ENCODE measurements at places on chromosomes 6 and 20.
A peak's percentile ranks its signal among the peaks of the same experiment; 100 is the strongest.

DNA sequence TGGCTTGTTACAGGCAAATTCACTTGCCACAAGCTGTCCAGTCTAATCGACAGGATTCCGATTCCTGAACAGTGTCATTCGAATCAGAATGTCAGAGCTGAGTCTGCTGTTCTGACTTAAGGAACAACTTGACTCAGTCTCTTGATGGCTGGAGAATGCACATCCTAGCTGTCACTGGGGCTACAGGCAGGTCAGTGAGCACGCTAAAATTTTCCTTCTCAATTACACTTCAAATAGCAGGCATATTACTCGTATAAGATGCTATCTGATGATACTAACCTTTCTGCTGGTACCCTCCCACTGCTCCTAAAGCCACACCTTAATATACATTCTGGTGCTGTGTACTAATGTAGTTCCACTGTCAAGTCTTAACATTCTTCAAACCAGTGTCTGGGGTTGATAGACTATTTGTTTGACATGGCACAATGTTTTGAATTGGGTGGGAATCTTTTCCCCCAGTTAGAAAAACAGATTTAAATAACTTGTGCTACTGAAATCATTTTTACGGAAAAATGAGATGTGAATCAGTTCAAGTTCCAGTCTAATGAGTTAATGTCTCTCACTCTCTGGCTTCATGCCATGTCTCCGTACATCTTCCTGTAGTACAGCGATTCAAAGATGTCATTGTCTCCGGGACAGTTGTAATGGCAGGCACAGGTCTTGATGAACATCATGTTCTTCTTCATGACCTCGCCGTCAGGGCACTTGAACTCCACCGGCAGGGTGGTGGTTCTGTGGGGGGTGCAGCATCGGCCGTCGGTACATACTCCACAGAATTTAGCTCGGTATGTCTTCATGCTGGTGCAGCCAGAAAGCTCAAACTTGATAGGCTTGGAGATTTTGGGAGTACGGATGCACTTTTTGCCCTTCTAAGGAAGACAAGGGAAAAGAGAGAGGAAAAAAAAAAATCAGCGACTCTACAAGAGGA is 2.2 kb downstream of the CCN2 start:
- DNase-seq, result no peak
- H3K27ac ChIP-seq, result peak overlapping the region; percentile 77
- no peaks in the 10 kb centered on the region for H3K36me3 ChIP-seq
- H3K4me3 ChIP-seq, result peak overlapping the region; percentile 51
- no peaks in the 10 kb centered on the region for H3K4me1 ChIP-seq
- no peaks in the 10 kb centered on the region for H3K27me3 ChIP-seq

GRCh38 chr6:38554700-38555413 is 84.9 kb downstream of the BTBD9 start:
- H3K27me3 ChIP-seq, result no peaks in the 10 kb centered on the region
- H3K4me3 ChIP-seq, result no peak overlapping the region
- no peaks in the 10 kb centered on the region for H3K36me3 ChIP-seq
- H3K4me1 ChIP-seq, result no peaks in the 10 kb centered on the region
- DNase-seq, result no peak

- H3K27ac ChIP-seq, result no peak overlapping the region
- H3K27me3 ChIP-seq, result no peaks in the 10 kb centered on the region
- no peaks in the 10 kb centered on the region for H3K36me3 ChIP-seq
- no peaks in the 10 kb centered on the region for H3K4me1 ChIP-seq
- DNase-seq, result no peak
- no peak overlapping the region for H3K4me3 ChIP-seq
These were observed 67.5 kb upstream of the GTSF1L start for GRCh38 chr20:43794326-43794725.

DNA sequence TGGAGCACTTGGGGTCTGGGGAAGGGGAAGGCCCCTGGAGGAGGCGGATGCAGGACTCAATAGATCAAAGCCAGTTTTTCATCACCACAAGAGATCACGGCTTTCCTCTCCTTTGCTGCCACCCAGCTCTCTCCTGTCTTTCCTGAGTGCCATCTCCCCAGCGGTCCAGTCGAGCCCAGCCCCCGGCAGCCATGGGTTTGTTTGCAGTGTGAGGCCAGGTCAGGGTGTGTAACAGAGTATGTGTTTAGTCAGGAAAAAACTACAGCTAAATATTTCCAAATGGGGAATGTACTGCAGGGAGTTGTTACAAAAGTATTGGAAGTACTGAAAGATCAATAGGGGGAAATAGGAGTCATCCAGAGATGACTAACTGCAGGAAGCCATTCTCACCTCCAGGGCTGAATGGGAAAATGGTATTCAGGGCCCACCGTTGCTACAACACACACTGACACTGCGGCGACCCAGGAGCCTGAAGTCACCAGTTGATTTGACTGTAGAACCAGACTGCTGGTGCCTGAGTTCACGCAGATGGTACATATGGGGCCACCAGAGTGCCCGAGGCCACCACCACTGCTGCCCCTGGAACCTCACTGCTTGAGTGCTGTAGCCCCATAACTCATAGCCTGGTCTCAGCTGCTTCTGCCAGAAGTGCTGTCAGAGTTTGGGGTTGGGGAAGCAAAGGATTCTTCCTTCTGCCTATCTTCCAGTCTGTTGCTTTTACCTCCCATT is 23.6 kb upstream of the FANCE start:
- DNase-seq, result no peak
- no peaks in the 10 kb centered on the region for H3K4me1 ChIP-seq
- H3K36me3 ChIP-seq, result no peaks in the 10 kb centered on the region
- H3K4me3 ChIP-seq, result no peak overlapping the region
- H3K27ac ChIP-seq, result no peak overlapping the region

DNA sequence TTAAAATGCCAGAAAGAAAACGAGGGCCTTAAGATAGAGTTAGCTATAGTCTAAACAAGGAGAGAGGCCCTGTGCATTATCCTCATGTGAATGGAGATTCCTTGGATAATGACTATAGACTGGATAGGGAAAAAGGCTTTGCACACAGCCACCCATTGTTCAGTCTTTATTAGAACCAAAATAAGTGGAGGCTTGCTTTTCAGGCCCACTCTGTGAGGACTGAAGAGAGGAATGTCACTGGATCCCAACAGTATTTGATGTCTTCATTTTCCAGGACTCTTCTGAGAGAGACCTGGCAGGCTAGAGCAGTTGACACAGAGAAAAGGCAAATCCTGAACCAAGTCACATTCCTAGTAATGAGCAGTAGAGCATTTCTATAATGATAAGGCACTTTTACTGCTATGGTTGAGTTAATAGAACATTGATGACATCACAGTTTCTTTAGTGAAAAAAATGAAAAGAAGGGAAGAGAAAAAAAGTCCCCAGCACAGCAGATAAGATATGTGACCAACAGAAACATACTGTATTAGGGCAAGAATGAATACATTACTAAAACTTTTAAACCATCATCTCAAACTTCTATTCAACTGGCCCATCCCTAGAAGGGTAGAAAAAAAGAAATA is 315.1 kb downstream of the EPHA7 start:
- no peaks in the 10 kb centered on the region for H3K4me1 ChIP-seq
- H3K36me3 ChIP-seq, result no peaks in the 10 kb centered on the region
- H3K27me3 ChIP-seq, result no peaks in the 10 kb centered on the region
- H3K27ac ChIP-seq, result no peak overlapping the region
- DNase-seq, result no peak

DNA sequence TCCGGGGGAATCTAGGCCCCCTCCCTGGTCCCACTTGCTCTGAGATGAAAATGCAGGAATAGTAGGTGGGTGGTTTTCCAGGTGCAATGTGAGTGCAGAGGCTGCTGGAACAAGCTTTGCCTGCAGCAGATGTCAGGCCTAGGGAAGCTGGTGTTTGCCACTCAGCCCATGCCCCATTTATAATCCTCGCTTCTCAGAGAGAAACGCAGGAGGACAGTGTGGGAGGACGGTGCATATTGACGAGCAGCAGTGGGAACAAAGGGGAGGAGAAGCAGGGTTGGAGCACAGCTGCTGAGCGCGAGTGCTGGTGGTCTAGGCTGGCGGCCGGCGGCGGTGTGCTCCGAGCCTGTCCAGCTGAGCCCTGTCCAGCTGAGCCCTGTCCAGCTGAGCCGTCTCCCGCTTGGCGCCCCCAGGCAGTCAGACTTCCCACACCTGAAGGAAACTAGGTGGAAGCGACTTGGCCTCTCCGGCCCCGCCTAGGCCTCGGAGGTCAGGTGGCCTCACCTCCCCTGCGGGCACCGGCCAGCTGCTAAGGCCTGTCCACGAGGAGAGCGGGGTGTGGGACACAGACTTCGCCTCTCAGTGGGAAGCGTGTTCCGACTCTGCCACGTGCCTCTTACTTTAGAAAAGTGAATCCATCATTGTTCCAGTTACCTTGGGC is 49.7 kb upstream of the FRMD1 start:
- no peaks in the 10 kb centered on the region for H3K4me1 ChIP-seq
- no peak for DNase-seq
- no peaks in the 10 kb centered on the region for H3K27me3 ChIP-seq
- H3K27ac ChIP-seq, result no peak overlapping the region
- no peak overlapping the region for H3K4me3 ChIP-seq
- no peaks in the 10 kb centered on the region for H3K36me3 ChIP-seq

DNA sequence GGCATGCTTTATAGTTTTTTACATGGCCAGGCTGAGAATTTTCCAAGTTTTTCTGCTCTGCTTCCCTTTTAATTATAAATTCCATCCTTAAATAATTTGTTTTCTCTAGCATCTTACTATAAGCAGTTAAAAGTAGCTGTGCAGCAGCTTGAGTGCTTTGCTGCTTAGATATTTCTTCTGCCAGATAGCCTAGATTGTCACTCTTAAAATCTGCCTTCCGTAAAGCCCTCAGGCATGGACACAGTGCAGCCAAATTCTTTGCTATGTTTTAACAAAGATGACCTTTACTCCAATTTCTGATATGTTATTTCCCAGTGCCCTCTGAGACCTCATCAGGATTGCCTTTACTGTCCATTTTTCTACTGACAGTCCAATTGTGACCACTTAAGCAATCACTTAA is 92.6 kb upstream of the SGK1 start:
- no peaks in the 10 kb centered on the region for H3K4me1 ChIP-seq
- no peaks in the 10 kb centered on the region for H3K36me3 ChIP-seq
- DNase-seq, result no peak
- no peak overlapping the region for H3K27ac ChIP-seq

DNA sequence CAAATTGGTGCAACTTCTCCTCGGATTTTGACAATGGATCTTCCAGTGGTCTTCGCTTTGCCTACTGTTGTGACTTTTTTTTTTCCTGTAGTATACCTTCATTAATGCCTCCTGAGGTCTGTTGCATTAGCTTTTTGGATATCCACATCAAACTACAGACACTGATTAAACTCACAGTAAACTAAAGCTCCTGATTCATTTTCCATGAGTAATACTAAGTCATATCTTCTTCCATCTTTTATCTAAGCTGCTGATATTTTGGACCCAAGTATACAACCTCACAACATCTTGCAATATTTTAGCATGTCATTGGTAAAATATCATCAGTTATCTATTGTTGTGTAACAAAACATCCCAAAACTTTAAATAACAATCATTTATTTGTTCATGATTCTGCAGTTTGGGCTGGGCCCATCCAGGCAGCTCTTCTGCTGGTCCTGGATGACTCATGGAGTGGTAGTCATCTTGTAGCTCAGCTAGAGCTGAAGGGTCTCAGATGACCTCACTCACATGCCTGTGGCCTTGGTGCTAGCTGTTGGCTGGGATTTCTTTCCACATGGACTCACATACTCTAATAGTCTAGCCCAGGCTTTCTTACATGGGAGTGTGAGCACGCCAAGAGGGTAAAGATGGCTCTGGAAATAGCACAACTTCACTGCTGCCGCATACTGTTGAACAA is 78.3 kb upstream of the SRSF6 start:
- H3K36me3 ChIP-seq, result no peaks in the 10 kb centered on the region
- no peak for DNase-seq
- no peak overlapping the region for H3K27ac ChIP-seq
- no peak overlapping the region for H3K4me3 ChIP-seq
- no peaks in the 10 kb centered on the region for H3K4me1 ChIP-seq

DNA sequence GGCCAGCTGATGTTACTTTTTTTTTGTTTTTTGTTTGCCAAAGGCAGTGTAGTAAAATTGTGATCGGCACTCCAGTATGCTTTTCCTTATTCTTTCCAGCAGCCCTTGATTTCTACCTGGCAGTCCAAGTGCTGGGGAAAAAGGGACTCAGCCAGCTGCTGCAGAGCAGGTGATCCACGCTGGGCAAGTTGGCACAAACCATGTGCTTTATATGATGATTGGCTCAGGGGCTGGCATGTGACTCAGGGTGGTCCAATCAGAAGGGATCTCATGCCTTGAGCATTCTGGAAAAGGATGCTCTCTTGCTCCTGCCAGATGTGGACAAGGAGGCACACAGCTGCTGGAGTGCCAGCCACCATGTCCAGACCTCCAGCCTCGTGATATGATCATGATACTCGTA is 54.5 kb downstream of the SULF2 start:
- no peaks in the 10 kb centered on the region for H3K36me3 ChIP-seq
- no peak for DNase-seq
- no peaks in the 10 kb centered on the region for H3K4me1 ChIP-seq
- H3K27ac ChIP-seq, result no peak overlapping the region
- no peaks in the 10 kb centered on the region for H3K27me3 ChIP-seq

- DNase-seq, result peak; percentile 33
- no peaks in the 10 kb centered on the region for H3K27me3 ChIP-seq
- H3K27ac ChIP-seq, result peak within 1 kb of the TSS; percentile 75
- H3K4me3 ChIP-seq, result peak within 1 kb of the TSS; percentile 56
- H3K36me3 ChIP-seq, result no peaks in the 10 kb centered on the region
- no peaks in the 10 kb centered on the region for H3K4me1 ChIP-seq
These were observed at the start of gene CGAS for GRCh38 chr6:73452107-73452461. Gene CGAS, minus strand, starts transcription at chr6:73452297. Its CDS starts 116 bp downstream, at chr6:73452181.

DNA sequence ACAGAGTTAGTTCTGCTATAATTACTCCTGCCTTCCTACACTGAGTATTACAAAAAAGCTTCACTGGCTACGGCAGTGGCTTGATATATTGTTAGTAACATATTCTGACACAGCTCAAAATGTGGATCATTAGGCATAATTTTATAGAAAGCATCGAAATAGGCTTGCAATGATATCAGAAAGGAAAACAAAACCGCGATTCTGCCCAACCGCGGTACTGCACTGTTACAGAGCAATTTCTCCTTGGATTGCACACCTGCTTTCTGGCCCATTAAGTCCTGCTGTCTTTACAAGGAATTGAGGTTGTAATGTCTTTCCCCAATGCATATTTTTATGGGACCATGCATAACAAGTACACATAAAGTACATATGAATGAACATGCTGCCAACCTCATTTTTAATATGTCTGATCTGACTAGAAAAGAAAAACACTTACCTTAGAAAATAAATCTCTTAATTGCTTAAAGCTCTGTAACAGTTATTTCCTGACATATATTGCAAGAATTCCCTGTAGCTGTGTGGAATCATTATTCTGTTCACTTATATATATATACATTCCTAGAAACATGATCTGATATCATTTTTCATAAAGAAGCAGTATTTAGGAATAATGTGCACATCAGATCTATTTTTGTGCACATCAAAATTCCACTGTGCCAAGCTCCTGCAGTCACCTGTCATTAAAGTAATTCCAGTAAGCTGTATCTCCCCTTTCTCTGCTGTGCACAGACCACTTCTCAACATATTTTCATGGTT is 763.9 kb downstream of the HACE1 start:
- H3K36me3 ChIP-seq, result no peaks in the 10 kb centered on the region
- no peak overlapping the region for H3K4me3 ChIP-seq
- no peaks in the 10 kb centered on the region for H3K4me1 ChIP-seq
- no peak for DNase-seq
- H3K27me3 ChIP-seq, result no peaks in the 10 kb centered on the region

Data from prostate gland (tissue), 2 donors.